ENCODE measurements at places on chromosomes 16 and 17. TPM values are rescaled to one million over a fixed set of nuclear protein-coding genes. Genes with fewer than 3 reads are reported as not detected.

- peak; percentile 92 for DNase-seq
These were observed 10.3 kb upstream of the ZFP90 start for GRCh38 chr16:68528686-68529379.

DNA sequence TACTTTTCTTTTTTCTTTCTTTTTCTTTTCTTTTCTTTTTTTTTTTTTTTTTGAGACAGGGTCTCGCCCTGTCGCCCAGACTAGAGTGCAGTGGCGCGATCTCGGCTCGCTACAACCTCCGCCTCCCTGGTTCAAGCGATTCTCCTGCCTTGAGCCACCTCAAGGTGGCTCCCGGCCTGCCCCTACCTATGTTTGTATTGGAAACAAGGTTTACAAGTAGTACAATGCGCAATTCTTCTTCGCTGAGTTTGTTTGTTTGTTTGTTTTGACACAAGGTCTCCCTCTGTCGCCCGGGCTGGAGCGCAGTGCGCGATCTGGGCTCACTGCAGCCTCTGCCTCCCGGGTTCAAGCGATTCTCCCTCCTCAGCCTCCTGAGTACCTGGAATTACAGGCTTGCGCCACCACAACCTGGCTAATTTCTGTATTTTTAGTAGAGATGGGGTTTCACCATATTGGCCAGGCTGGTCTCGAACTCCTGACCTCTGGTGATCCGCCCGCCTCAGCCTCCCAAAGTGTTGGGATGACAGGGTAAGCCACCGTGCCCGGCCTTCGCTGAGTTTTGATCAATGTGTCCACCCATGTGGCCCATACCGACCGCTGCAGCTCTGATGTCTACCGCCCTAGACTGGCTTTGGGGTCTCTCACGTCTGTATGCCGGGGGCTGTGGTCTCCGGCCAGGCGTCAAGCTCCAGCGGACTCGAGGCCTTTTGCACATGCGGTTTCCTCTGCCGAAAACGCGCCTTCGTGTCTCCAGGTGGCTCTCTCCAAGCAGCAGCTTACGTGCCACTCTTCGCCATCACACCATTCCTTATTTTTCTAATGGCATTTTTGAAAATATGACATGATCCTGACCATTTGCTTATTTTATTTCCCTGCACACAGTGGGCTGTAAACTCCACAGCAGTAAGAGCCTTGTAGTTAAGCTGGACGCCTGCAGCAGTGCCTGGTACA, 1.1 kb upstream of the YBX2 start:
- no peak for DNase-seq

DNA sequence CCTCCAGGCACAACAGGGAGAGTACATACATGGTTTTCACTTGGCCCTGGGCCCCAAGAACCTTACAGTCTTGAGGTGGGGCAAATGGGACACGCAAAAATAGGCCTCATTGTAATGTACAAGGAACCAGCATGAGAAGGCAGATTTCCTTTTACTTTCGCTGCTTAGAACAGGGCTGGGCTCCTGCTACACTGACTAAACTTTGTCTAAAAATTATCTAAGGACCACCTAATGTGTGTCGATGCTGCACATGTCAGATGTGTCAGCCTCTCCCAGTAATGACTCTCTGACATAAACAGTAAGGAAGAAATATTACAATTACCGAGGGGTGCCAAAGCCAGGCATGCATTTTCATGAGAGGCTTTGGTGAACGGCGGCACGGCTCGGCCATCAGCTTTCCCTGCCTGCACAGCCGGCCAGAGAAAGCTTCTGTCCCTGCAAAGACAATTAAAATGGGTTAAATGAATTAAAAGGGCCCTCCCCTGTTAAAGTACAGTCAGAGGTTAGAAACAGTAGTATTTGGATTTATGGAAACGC, 224.2 kb upstream of the IRX3 start:
- no peak for DNase-seq

GRCh38 chr17:40298726-40299125, 10.3 kb upstream of the RARA start:
- DNase-seq, result no peak

Gene ALOX15B
- 0.66 TPM for total RNA-seq

Gene C17orf50
- total RNA-seq, result not detected

DNA sequence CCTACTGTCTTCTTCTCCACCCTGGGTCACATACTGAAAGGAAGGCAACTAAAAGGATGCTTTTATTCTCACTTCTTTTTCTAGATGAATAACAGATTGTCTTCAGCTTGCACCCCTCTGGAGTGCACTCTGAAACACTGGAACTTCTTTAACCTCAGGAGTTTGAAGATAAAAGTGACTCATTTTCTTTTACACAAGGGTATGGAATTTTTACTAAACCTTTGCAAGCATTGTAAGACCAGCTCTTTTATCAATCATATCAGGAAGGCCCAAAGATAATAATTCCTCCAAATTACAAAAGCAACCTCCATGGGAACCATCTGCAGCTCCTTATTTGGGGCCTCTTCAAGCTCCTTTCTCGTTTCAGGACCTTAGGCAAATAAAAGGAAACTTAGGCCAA, 193.5 kb upstream of the KIF2B start:
- DNase-seq, result no peak

Gene CD300H
- not detected for total RNA-seq

DNA sequence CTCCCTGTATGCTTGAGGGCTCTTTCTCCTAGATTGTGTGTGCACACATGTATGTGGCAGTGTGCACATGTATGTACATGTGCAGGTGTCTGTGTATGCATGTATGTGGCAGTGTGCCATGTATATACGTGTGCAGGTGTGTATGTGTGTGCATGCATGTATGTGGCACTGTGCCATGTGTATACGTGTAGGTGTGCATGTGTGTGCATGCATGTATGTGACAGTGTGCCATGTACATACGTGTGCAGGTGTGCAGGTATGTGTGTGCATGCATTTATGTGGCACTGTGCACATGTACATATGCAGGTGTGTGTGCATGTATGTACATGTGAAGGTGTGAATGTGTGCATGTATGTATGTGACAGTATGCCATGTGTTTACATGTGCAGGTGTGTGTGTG, 43.9 kb upstream of the BHLHA9 start:
- DNase-seq, result no peak

- DNase-seq, result no peak
These were observed 63.6 kb downstream of the TNFRSF13B start for GRCh38 chr17:16908273-16908672.

- no peak for DNase-seq
These were observed 62.1 kb downstream of the PRKCA start for GRCh38 chr17:66364508-66364907.

Gene TLK2
- 39.6 TPM for total RNA-seq

Gene CBX2
- total RNA-seq, result 0.14 TPM

Gene WNT9B
- not detected for total RNA-seq

Gene IL17C
- not detected for total RNA-seq

DNA sequence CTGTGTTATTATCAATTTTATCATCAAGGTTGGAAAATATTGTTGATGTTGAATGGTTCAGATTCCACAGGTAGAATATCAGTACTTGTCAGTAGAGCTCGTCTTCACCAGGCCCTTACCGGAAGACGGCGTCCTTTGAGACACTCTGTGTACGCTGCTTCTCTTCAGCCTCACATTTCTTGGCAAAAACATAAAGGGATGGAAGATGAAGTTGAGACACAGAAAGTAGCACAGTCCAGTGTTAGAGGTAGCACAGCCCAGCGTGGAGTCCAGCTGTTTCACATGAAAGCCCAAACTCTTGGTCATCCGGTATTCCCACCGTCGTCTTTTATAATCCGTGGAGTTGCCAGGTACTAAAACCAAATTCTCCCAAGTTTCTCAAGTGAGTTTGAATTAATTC, 30.4 kb downstream of the ATP2C2 start:
- DNase-seq, result no peak

Gene DCUN1D3
- total RNA-seq, result 12.2 TPM

DNA sequence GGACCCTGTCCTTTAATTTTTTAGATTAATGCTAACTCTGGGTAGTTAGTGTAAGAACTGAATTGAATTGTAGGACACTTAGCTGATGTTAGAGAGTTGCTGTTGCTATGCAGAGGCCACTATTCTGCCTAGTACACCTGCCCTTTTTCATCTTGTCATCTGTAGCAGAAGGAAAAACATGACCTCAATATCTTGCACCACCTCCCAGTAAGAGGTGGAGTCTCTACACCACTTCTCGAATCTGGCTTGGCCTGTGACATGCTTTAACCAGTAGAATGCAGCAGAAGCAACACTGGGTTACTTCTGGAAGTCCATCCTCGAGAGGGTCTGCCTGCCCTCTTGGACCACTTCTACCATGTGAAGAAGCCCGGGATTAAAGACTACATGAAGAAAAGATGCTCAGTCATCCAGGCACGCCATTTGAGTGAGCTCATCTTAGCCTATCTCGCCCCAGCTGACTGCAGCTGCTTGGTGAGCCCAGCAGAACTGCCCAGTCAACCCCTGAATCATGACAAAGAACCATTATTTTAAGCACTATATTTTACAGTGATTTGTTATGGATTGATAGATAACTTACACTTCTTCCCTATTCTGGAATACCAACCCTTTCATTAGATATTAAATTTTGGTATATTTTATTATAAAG, 153.5 kb downstream of the MYO1D start:
- no peak for DNase-seq

Gene HBA1
- not detected for total RNA-seq

Gene CES1
- total RNA-seq, result 11.6 TPM

DNA sequence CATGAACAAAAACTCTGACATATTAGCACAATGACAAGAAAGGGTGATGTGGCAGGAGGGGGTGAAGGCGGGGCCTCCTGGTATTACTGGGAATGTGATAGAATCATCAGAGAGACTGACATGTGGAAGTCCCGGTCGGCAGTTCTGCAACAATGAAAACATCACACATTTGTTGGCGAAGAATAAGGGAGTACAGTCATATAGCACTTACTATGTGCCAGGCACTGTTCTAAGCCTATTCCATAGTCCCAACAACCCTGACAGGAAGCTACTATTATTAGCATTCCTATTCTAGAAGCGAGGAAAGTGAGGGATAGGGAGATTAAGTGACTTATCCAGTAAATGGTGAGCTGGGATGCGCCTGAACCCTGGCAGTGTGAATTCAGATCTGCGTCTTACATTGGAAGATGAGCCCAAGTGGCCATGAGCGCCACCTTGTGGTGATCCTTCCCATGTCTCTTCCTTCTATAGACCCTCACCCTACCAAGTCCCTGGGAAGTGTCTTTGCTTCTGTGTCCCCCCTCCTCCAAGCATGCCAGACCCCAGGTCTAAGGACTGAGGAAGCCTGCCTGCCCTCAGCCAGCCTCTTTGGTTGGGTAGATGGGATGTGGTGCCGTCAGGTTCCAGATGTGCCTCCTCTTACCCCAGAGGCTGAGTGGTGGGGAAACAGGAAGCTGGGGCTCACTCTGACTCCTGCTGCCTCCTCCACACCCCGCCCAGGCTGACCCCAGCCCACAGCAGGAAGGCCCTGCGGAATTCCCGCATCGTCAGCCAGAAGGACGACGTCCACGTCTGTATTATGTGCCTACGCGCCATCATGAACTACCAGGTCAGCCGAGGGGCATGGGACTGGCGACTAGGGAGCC, 14.0 kb downstream of the FMNL1 start:
- DNase-seq, result peak; percentile 74
